ENCODE measurements at places on chromosomes 2 and 18. TPM values are rescaled to one million over a fixed set of nuclear protein-coding genes. Genes with fewer than 3 reads are reported as not detected.

The C2orf66 gene
- total RNA-seq: not detected

The GPR35 gene
- total RNA-seq: 1.6 TPM

The C2orf15 gene
- total RNA-seq: 4.8 TPM

The MC5R gene
- total RNA-seq: not detected

The APCDD1 gene
- 34.1 TPM for total RNA-seq

The TRIM54 gene
- total RNA-seq: 0.15 TPM

The TMEM182 gene
- total RNA-seq: 3.3 TPM

The CIAO1 gene
- 119 TPM for total RNA-seq

The CDCA7 gene
- total RNA-seq: 3.2 TPM

The PRKAG3 gene
- not detected for total RNA-seq

Data from breast epithelium (tissue), 4 donors.